ENCODE measurements at places on chromosomes 4 and X.

DNA sequence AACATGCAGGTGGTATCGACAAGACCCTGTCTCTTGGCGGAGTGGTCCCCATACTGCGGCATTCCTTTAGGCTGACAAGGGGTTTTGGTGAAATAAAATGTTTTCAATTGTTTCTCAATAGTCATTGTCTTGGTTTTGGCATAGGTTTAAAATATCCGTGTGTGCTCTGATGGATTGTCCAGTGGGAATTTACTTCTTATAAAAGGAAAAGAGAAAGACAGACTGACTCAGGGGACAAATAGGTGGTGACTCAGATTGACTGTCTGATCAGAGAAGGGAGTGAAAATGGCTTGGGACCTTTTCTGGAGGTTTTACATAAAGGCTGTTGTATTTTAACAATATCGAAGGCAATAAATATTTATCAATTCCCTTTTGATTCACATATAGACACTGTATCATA lies 129.8 kb downstream of the SORBS2 start:
- DNase-seq, result no peak

- peak; percentile 82 for DNase-seq
These were observed 23.2 kb downstream of the TMSB4X start for GRCh38 chrX:12997906-12998687.

- DNase-seq, result no peak
These were observed 72.8 kb upstream of the MAPK10 start for GRCh38 chr4:86432559-86433134.

GRCh38 chr4:69828828-69829227 lies 31.1 kb downstream of the SULT1E1 start:
- no peak for DNase-seq

DNA sequence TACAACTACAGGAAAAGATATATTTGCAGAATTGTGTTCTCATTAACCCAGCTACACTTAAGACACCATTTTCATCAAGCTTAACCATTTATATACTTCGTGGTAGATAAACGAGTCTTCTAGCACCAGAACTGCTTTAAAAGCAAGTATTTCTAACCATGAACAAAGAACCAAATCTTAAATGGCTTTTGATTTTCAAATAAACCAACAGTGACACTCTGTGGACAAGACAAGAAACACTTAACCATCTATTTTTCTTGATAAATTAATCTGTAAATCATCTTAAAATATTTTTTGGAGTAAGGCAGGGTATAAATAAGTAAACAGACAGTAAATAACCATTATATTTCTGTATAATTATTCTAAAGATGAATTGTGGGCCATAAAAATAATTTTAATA lies 10.2 kb downstream of the BEND2 start:
- peak; percentile 0 for DNase-seq

GRCh38 chr4:107622006-107622405 lies 98.0 kb downstream of the PAPSS1 start:
- DNase-seq, result no peak

GRCh38 chrX:45322382-45322781 lies 121.7 kb upstream of the DIPK2B start:
- peak; percentile 68 for DNase-seq

DNA sequence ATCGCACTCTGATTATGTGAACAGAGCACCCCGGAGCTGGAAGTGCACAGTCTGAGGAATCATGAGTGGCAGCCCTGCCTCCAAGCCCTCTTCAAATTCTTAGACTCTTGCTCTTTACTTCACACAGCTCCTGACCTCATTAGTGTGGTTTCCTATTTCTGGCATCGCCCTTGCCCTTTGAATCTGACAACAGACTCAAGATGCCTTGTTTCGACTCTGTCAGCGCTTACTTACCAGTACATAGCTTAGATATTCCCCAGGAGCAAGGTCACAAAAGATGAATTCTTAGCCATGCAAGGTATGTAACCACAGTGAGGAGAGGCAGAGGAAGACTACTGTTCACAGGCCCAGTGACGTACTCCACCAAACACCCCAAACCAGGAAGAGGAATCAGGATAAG lies 167.2 kb downstream of the KDR start:
- DNase-seq, result no peak

DNA sequence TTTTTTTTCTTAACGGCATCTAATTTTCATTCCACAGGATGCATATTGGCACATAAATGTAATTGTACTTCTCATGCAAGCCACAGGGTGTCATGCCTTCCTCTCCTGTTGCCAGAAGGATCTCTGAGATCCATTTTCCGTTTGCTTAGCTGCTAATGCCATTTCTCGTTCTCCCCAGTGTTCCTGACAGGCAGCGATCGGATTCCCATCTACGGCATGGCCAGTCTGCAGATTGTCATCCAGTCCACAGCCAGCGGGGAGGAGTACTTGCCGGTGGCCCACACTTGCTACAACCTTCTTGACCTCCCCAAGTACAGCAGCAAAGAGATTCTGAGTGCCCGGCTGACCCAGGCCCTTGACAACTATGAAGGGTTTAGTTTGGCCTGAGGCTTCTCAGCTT lies 8.9 kb upstream of the NAP1L5 start:
- peak; percentile 57 for DNase-seq

DNA sequence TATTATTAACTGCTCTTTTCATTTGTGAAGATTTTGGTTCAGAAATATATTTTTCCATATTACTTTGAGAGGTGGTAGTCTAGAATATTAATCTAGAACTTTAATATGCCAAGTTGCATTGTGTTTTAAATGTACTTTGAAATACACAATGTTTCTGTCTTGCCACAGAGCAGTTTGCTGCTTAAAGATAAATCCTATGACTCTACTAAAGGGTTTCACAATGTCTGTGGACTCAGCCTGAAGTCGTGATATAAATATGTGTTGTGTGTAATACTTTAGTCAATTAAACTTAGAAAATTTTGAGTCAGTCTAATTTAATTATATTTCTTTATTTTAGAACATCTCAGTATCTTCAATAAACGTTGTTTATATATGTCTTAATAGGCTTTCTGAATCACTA lies 1771.7 kb upstream of the PCDH7 start:
- no peak for DNase-seq

DNA sequence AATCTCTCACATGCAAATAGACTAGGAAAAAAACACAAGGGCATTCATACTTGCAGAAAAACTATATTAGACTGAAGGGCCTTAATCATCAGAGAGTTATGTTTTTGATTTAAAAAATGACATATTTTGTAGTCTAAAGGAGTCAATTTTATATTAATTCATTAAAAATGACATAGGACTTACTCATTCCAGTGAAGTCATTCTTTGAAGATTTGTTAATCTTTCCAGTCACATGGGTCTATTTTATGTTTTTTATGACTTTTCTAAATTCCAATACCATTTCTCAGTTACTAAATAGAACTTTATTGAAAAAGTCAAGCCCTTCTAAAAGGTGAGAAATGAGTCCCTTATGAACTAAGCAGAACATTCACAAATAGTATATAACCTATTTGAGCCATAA lies 743.8 kb upstream of the INTU start:
- DNase-seq, result no peak

GRCh38 chr4:81470456-81471297 lies 1.0 kb downstream of the RASGEF1B start:
- peak; percentile 67 for DNase-seq

DNA sequence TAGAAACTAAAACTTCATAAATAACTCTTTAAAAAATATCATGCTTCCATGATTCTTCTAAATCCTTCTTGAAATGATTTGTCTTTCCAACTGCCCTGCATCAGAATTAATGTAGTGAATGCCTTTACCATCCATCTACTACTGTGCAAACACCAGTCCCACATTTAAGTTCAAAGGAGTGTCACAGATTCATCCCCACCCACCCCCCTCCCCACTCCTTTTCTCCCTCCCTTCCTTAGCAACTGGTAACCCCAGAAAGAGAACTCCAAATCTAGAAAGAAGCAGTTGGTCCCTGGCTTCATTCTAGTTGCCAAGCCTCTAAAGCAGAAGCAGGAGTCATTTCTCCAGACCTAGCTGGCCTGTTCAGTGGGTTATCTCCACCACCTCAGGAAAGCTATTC lies at the start of gene PRR32:
PRR32 (plus strand) TSS at position 301 of the 400 bp plus-strand sequence. CDS start 115 bp downstream, outside the sequence.
- no peak for DNase-seq

GRCh38 chr4:124070688-124071484 lies 641.6 kb downstream of the ANKRD50 start:
- no peak for DNase-seq

DNA sequence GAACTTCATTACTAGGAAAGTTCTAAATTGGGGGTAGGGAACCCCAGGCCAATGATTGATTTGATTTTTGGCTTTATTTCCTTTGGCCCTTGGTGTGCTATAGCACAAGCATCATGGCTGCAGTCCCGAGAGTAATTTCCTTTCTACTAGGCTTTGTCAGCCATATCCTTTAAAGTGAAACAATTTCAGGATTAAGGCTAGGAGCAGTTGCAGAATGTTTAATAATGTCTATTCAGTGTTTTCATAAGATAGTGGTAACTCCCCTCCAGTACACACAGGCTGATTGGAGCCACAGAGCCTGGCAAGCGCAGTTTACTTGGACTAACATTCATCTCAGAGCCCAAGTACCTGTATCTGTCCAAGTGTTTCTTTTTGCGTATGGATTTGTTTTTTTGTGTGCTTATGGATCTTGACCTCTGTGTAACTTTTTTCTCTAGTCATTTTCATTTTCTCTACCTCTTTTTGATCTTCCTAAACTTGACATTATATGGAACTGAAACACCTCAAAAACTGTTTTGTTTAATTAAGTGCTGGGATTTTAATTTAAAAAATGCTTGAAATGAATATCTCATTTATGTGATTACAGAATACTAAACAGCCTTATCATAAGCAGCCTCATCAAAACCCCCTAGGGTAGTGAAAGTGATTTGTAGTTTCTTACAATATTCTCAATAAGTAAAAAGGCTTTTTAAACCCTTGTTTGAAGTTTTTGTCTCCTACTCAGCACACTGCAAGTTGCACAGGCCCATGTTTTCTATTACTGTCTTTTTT lies 7.5 kb downstream of the STIM2 start:
- no peak for DNase-seq

- peak; percentile 8 for DNase-seq
These were observed 38.9 kb upstream of the PHEX start for GRCh38 chrX:21993265-21993664.

- DNase-seq, result no peak
These were observed at the start of gene IL3RA for GRCh38 chrX:1336331-1336943. Gene IL3RA, plus strand, starts transcription at chrX:1336785. Its CDS starts 4,981 bp downstream, at chrX:1341766.

GRCh38 chr4:141098163-141098562 lies 35.1 kb downstream of the RNF150 start:
- DNase-seq, result no peak

DNA sequence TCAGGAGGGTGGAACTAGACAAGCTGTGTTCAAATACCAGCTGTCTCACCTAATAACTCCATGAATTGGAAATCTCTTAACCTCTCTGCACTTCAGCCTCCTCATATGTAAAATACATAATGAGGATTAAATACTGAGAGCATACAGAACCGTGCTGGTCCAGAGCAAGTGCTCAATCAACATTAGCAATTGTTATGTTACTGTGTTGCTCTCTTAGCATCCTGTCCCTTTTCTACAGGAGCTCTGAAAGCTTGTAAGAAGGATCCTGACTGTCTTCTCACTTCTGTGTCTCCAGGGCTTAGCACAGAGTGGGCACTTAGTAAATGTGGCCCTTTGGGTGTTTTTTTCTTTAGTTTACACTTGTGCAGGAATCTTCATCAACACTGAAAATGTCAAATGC lies 1456.1 kb upstream of the IGFBP7 start:
- no peak for DNase-seq

DNA sequence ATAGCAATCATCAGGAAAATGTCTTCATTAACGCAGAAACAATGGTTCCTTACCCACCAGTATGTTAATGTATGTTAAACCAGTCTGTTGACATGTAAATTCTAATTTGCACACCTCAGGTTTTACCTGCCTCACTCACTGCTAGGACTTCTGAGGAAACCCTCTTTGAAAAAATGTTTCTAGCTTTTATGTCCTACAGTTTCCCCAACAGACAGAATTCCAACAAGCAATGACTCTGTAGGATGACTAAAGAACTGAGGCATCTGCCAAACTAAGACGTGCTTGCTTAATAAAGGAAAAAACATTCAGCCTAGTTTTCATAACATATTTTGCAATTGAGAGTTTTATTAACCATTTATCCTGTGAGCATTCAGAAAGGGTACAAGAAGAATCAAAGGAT lies 20.6 kb upstream of the SOX3 start:
- DNase-seq, result no peak

GRCh38 chr4:150039274-150040127 lies 38.7 kb upstream of the DCLK2 start:
- no peak for DNase-seq

- DNase-seq, result no peak
These were observed 219.8 kb downstream of the MAML3 start for GRCh38 chr4:139934057-139934707.

GRCh38 chrX:153984351-153985178 lies 12.0 kb downstream of the TMEM187 start:
- DNase-seq, result no peak

GRCh38 chrX:110276778-110277177 lies 41.1 kb downstream of the AMMECR1 start:
- DNase-seq, result no peak

DNA sequence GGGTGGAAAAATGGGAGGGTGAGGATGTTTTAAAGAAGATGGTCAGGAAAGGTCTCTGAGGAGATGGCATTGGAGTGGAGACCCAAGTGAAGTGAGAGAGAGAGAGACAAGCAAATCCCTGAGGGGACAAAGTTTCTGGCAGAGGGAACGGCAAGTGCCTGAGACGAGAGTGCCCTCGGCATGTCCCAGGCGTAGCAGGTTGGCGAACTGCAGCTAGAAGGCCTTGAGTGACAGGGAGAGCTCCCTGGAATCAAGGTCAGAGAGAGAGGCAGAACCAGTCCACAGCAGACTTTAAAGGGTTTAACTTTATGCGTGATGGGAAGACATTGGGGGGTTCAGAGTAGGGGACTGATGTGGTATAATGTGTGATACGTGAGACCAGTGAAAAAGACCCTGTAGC lies 150.2 kb upstream of the HAND2 start:
- DNase-seq, result no peak

DNA sequence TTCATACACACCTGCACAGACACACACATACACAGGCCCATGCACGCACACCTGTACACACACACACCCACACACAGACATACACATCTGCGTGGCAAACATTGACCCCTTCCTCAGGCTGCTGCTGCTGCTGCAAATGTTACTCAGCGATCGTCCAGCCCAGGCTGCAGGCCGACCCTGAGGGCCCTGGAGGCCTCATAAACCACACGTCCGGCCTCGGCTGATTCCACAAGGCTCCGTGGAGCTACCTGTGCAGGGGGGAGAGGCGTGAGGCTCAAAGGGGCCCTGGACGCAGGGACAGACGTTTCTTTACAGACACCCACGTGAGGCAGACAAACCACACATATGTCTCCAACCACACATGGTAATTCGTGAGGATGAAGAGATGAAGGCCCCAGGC lies 53.9 kb upstream of the PPP2R3B start:
- DNase-seq, result no peak

- DNase-seq, result no peak
These were observed 8.4 kb upstream of the MOB1B start for GRCh38 chr4:70893790-70894189.

GRCh38 chrX:103464774-103465117 lies 54.5 kb downstream of the RAB40A start:
- DNase-seq, result peak; percentile 80
